ENCODE measurements at places on chromosomes 6 and 20.

DNA sequence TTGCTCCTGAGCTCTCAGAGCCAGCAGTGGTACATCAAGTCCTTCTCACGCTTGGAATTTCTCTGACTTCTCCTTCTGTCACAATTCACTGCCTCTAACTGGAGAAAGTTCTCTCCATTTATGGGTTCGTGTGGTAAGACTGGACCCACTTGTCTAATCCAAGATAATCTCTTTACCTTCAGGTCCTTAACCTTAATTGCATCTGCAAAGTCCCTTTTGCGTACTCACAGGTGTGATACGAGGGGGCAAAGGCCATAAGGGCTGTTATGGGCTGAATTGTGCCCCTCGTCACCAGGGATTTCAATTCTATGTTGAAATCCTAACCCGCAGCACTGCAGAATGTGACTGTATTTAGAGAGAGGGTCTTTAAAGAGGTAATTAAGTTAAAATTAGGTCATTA lies 27.5 kb upstream of the TBC1D22B start:
- DNase-seq, result no peak

DNA sequence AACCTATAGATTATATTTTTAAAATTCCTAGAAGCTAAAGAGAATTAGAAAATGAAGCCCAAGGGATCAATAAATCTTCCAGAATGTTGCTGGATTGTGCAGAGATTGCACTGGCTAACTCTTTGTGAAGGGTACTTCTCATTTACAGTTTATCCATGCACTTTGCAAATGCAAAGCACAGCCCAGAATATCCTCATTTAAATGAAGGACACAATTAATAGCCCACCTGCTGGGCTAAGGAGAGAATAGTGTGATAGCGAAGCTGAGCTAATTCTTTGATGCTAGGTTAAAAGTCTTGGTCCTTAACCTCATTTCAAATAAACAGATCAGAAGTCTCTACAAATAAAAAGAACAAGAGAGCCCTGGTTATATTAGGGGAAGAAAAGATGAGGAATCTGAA lies 72.5 kb downstream of the SMPDL3A start:
- no peak for DNase-seq

DNA sequence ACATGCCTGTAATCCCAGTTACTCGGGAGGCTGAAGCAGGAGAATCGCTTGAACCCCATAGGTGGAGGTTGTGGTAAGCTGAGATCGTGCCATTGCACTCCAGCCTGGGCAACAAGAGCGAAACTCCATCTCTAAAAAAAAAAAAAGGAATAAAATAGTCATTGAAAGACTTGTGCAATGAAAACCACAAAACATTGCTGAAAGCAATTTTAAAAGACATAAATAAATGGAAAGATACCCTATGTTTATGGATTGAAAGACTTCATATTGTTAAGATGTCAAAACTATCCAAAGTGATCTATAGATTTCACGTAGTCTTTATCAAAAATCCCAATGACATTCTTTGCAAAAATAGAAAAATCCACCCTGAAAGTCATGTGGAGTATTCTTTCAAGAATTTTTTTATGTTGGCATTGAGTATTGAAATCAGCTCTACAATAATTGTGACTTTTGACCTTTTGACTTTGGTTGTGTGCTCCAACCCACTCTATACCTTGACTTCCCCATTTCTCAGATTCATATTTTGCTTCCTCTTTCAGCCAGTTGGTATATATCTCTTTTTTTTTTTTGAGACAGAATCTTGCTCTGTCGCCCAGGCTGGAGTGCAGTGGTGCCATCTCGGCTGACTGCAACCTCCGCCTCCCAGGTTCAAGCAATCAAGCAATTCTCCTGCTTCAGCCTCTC lies 45.5 kb upstream of the SLC23A2 start:
- no peak for DNase-seq

DNA sequence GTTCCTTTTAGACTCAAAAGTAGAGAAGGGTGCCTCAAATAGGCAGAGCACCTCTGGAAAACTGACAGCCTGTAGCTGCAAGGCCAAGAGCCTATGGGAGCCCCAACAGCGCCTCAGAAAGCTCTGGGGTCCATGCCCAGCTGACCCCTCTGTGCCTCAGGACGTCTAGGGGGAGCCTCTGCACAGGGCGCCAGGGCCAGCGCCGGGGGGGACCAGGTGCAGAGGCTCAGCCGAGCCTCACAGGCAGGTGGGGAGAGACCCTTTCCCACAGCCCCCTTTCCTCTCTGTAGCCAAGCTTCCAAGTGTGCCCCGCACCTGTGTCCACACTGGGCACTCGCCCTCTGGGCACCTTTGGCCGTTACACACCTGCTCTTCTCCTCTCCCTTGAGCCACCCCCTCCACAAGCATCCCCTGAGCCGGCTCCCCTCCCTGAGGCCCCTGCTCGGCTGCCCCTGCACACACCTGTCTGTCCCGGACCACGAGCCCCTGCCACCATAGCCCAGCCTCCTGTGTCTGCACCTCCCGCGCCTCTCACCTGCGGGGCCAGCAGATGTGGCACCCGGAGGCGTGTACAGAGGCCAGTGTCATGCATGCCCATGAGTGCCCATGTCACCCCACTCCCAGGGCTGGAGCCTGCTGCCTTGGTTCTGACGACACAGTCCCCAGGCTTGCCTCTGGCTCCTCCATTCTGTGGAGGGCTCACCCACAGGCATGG lies 53.2 kb downstream of the GINS1 start:
- DNase-seq, result no peak

DNA sequence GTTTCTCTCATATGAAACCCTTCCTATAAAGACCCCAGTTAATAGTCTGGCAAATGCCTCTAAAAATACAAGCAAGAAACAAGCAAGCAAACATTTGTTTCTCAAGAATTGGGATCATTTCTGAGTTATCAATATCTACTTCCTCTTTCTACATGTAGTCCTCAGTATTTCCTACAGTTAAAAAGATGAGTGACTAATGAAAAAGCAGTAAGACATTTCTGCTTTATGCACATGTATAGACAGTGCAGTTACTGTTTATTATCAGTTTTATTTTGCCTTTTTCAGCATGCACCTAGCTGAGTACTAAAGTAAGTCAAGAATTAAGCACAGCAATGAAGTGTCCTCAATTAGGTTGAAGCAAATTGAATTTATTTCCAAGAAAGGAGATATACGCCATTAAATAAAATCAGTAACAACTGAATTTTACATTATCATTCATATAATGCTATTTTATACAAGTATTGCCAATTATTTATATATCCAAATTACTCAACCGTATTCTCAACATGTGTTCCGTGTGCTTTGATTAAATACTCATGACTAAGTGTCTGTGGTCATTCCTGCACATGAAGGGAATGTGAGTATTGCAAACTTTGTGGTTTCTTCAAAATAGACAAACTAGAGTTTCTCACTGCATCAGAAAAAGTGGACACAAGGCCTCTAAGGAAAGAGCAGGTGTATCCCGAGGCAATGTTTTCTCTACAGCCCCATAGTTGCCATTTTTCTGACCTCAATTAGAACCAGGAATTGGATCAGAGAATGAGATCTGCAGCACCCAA lies 159.3 kb upstream of the MARCKS start:
- no peak for DNase-seq

DNA sequence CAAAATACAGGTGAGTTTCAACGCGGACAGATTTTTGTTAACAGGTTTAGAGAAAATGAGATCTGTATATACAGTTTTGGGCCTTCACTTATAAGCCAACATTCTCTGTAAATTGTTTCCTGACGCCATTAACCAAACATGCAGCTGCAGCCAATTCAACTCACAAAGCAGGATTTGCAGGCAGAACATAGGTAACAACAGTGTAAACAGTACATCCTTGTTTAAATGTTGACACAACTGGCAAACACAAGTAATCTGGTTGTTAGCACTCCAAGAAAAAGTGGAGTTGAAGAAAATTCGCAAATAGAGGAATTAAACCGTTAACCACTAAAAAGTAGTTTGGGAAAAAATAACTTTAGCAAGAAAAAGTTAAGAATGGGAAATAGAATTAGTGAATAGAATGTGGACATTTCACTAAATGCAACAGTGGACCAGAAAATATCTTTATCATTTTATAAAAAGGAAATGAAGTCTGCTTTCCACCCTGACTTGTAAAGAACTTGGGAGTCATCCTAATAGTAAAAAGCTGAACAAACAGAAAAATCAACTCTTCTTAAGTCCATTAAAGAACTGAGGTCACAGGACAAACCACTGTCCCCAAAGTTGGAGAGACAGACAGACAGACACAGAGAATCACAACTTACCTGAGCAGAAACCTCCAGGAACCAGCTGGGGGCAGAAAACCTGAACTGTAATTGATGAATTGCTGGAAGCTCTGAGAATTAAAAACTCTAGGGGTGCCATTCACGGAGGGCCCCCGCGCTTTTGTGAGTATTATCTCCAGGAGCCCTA lies 10.1 kb downstream of the SMIM28 start:
- no peak for DNase-seq

DNA sequence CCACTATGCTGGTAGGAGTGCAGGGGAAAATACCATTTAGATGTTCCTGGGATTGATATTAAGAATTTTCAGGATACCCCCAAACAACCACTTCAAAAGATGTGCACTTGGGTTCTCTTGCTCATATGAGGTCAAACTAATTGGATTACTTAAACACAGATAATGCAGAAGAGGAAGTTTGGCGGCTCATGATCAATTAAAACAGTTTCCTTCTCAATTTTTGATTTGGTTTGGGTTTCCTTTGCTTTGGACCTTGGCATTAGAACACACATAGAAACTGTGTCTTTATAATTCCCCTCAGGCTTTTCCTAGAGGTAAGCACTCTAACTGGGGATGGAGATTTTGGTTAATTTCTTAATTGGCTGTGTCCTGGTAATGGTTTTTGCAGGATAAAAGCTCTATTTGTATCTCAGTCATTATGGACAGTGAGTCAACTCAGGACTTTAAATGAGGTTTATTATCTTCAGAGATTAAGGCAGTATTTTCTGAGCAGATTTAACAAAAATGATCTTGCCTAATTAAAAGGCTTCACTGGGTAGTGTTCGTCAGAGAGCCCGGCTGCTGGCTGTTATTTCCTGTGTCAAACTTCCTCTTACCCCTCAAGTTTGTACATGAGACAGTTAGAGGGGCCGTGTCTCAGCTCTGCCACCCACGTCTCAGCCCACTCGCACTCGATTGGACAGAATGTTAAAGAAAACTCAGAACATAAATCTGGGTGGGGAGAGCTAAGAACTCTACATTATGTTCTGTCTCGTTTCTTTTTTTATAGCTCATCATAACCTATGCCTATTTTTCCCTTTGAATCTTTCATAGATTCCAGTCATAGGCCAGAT lies 50.3 kb upstream of the PREP start:
- peak; percentile 29 for DNase-seq

- no peak for DNase-seq
These were observed 1.2 kb upstream of the PXDC1 start for GRCh38 chr6:3752531-3753227.

DNA sequence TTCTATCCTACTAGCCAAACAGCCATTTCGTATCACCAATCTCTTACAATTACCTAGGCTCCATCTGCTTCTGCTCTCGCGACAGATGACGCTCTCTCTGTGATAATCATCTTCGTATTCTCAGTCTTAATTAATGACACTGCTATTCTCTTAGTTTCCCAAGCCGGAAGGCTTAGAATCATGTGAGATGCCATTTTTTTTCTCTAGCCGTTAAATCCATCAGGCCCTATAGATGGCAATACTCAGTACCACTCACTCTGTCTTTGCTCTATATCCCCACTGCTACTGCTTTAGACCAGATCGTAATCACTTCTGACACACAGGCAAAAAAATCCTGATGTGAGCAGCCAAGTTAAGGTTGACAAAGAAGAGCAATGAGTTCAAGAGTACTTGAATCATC lies 2.1 kb upstream of the THEMIS start:
- DNase-seq, result no peak

- no peak for DNase-seq
These were observed 746.6 kb upstream of the ADGRB3 start for GRCh38 chr6:67888546-67888885.
